ENCODE measurements at places on chromosomes 12 and 14.

- no peak for DNase-seq
These were observed 92.8 kb downstream of the SETD3 start for GRCh38 chr14:99387880-99388279.

DNA sequence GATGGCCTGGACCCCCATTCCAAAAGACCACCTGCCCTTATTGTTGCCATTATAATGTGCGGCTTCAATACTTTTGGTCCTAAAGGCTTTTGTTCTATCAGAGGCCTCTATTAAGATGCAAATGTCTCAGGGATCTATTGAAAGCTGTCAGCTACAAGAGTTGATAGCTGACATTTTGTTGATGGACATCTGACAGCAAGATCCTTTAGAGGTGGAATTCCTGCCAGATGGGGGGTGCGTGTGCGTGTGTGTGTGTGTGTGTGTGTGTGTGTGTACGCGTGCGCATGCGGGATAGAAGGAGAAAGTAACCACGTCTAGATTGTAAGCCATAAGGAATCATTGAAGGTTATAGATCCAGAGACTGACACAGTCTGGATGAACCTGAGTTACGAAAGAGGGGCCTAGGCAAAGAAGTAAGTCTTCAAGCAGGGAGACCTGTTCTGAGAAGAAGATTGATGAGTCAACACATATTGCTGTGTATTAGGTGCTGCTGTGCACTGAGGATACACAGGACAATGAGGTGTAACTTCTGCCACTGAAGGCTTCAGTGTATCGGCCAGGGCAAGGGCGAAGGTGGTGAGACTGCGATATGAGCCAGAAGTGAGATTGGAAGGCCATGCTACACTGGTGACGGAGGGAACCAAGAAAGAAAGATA, 89.2 kb downstream of the PRMT8 start:
- DNase-seq: no peak

- DNase-seq: no peak
These were observed 87.7 kb downstream of the STON2 start for GRCh38 chr14:81312289-81312876.

DNA sequence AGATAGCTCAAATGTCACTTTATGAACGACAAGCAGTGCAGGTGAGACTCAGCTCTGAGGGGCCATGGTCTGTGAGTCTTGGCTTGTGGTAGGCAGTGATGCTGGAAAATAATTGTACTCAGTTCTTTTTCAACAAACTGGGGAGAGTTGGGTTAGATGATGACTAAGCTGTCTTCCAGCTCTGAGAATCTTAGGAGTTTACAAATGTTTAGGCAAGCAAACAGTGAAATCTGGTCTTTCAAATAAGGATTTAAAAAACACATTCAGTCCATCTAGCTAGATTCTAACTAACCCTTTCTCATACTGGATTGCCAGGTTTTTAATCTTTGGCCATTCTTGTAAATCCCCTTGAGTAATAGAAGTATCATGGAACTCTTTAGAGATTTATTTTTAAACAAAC, 3.4 kb downstream of the PHC1 start:
- no peak for DNase-seq

- DNase-seq: no peak
These were observed 197.0 kb downstream of the CCER1 start for GRCh38 chr12:90757957-90758356.

DNA sequence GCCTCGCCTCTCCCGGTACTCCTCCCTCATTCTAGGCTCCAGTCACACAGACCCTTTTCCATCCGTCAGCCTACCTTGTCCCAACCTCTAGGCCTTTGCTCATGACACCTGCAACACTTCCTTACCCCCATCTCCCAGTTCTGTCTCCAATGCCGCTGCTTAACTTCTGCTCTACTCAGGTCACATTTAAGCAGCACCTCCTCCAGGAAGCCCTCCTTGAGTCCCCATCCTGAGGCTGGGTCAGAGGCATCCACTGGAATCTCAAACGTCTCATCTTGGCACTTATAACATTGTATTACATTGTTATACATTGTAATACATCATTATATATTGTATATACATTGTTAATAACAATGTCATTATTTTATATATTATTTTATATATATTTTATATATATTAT, 32.8 kb downstream of the RASAL1 start:
- no peak for DNase-seq

Measured in activated CD4-positive, alpha-beta T cell treated with anti-CD3 and anti-CD28 coated beads for 48 hours (primary cell).